ENCODE measurements at places on chromosomes 11 and 22. TPM values are rescaled to one million over a fixed set of nuclear protein-coding genes. Genes with fewer than 3 reads are reported as not detected.

- no peak for DNase-seq
These were observed 218.6 kb downstream of the FAT3 start for GRCh38 chr11:92443199-92443598.

GRCh38 chr22:22417495-22418162 is 90.9 kb downstream of the ZNF280B start:
- DNase-seq: no peak

DNA sequence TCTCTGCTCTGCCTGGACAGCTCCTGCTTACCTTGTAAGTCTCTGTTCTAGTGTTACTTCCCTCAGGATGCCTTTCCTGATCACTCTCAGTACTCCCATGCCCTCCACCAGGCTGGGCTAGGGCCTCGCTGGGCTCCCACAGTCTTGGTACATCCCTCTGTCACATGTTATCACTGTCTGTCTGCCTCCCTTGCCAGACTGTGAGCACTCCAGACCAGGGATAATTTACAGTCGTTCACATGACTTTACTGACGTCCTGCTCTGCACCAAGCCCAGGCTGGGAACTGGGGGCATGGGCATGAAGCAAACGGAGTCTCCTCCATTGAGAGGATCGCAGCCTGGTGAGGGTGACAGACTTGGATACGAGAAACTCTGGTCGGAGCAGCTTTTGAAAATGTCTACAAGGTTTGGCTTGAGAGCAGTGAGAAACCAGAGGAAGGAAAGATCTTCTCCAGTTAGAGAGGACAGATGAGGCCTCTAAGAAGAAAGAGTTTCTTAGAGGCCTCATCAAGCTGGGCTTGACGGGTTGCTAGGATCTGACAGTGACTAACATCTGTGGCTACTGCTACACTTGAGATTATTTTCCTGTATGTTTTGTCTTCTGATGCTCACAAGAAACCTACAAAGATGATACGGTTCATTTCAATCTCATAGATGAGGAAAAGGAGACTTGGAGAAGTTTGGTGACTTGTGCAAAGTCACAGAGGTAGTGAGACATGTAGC is 12.5 kb downstream of the USP35 start:
- DNase-seq: no peak

DNA sequence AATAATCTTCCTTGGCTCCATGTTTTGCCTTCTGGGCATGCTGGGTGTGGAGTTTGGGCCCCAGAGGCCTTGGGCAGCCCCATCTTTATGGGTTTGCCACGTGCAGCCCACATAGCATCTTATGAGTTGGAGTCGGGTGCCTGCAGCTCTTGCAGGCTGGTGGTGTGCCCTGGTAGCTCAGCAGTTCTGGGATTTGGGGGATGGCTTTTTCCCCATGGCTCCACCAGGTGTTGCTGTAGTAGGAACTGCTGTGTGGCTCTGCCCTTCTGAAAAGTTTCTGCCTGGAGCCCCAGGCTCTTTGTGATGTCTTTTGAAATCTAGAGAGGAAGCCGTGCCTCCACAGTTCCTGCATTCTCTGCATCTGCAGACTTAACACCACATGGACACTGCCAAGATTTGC is 16.8 kb downstream of the EED start:
- DNase-seq: no peak

- no peak for DNase-seq
These were observed 831.5 kb downstream of the TBC1D22A start for GRCh38 chr22:47593911-47594311.

- no peak for DNase-seq
These were observed 53.9 kb downstream of the GGTLC2 start for GRCh38 chr22:22698263-22698750.

Gene OMP
- not detected for total RNA-seq

Gene CD82
- total RNA-seq: 26.3 TPM

Gene POLR2L
- 16.9 TPM for total RNA-seq

Data from uterus (tissue), 4 donors.